ENCODE measurements at places on chromosomes 4 and X.

DNA sequence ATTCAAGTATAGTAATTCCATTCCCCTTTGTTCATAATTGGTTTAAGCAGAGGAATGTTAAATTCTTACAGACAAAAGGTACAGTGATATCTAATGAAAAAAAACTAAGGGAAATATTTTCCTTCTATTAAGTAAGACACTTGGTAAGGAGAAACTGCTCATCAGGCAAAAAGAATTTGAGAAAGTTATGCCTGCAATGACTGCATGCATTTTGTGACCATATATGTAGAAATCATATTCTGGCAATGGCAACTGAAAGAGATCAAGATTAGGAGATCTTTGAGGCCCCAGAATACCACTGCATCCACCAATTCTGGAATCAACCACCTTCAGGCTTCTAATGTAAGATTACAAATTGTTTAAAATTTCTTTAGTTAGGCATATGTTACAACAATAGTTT is 364.8 kb downstream of the PCDH10 start:
- DNase-seq = no peak

GRCh38 chr4:99404595-99405287 is 30.4 kb downstream of the ADH7 start:
- DNase-seq = peak; percentile 77

DNA sequence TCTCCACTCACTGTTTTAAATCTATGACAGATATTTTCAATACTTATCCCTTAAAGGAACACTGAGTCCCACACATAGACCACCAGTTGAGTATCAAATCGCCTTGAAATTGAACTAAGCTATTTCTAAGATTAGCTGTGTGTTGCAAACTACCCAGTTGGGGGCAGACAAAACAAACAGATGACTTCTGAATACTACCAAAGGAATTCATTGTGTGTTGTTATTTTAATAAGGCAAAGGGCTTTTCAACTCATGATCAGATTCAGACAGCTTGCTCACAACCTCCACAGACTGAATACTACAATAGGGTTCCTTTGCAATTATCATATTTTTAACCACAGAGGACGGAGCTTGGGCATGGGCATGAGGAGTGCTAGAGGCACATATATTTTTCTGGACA is 283.0 kb upstream of the GPC4 start:
- DNase-seq = no peak

DNA sequence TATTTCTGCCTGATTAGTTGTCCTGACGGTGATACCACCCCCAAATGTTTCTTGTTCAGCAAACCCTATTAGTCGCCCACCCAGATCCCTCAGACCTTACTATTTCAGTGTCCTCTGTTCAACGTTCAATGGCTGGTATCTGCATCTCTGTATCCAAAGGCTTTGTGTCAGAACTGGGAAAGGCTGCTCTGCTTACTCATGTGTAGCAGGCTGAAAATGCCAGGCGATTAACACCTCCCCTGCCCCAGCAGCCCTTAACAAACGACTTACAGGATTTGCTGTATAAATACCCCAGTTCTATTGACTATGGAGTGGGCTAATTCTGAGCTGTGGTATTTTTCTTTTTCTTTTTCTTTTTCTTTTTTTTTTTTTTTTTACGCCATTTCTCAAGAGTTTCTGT is 415.0 kb downstream of the ZNF674 start:
- DNase-seq = no peak

DNA sequence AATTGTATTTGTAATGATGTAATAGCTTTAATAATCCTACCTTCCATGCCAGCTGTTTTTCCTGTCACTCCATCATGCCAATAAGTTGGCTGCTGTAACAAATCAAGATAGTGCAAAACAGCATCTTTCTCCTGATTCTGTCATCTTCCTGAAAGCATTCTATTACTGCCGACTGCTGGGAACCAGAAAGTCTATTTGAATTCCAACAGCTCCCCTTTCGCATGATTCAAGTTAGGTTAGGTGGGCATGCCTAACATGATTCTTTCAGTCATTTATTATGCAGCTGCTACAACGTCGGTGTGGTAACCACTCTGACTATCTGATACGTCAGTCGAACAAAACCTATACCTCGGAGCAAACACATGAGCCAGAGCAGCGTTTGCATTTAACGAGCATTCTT is 127.9 kb upstream of the DMD start:
- DNase-seq = no peak

- no peak for DNase-seq
These were observed 228.5 kb downstream of the PCDH7 start for GRCh38 chr4:30948653-30949052.

- no peak for DNase-seq
These were observed 53.6 kb downstream of the GRK4 start for GRCh38 chr4:3016961-3017360.

DNA sequence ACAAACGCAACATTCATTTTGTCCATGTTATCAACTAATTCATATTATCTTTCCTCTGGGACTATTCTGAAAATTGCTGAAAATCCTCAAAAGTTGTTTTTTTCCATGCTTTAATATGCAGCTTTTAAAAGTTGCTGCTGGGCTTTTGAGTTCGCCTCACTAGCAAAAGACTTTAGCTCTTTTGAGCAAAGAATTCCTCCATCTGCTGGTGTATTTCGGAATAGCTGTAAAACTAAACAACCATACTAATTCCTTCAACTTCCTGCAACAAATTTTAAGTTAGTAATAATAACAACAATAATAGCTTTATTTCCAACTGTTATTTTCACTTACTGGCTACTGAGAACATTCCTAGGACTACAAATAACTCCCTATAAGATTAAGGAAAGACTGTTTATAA is 124.5 kb upstream of the PLAC1 start:
- no peak for DNase-seq

DNA sequence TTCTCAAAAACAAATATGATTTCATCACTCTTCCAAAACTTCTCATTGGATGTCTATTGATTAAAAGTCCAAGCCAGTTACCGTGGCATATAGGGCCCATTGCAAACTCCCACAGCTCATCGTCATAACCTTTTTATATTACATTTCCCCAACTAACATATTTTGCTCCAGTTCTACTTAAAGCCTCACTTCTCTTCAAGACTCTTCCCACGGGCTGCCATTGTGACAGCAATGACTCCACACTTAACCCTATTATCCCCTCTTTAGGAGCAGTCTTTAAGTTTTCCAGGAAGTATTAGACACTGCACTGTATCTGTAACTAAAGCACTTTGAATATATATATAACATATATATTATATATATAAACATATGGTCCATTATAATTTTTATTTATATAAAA is 44.5 kb downstream of the DTHD1 start:
- no peak for DNase-seq

- DNase-seq = no peak
These were observed 443 bp downstream of the GPR143 start for GRCh38 chrX:9765072-9765736.

- no peak for DNase-seq
These were observed 32.4 kb upstream of the REPS2 start for GRCh38 chrX:16914058-16914457.

DNA sequence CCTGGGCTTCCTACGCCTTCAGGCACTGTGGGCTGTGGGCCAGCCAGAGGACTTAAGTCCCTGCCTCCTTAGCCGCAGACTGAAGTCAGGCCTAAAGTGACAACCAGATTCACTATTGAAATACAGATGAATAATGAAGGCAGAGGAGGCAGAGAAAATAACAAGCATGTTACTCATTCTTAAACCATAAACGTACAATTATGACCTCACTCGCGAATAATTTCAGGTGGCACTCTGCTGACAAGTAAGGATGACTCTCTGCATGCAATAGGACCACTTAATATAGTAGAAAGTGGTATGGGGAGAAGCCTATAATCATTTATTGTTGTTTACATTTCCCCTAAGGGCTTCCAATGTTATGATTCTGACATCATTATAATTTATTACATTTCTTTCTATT is 409.2 kb upstream of the FGF13 start:
- DNase-seq = no peak

DNA sequence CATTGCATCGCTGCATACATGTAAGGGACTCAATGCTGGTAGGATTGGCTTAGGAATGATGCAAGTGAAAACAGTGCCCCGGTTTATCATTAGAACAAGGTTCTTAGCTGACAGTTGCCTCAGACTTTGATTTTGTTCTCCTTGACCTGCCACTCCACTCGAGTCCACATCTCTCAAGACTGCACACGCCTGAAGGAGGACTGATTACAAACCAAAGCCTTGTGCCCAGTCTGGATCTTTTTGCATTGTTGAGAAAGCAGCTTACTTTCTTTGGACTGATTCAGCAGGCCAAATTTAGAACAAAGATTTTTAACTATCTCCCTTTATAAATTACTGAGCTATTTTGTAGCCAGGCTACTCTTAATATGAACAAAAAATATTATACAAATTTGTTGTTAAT is 125.6 kb downstream of the PTTG2 start:
- DNase-seq = no peak

DNA sequence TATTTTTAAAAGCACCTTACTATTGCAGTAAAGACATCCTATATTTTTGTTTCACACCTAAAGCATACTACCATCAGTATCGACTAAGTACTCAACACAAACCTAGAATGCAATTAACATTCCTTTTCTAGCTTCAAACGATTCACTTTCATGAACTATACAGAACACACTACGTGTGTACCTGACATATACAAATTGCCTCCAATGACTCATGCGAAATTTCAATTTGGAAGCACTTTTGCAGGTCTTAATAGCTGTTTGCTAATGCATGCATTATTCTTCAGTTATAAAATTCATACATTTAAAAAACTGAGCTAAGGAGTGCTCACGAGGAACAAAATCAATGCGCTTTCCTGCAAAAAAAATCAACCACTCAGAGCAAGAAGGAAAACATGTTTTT is 19.7 kb upstream of the GPM6B start:
- DNase-seq = no peak

GRCh38 chr4:112854420-112854819 is 195.0 kb upstream of the ANK2 start:
- no peak for DNase-seq

DNA sequence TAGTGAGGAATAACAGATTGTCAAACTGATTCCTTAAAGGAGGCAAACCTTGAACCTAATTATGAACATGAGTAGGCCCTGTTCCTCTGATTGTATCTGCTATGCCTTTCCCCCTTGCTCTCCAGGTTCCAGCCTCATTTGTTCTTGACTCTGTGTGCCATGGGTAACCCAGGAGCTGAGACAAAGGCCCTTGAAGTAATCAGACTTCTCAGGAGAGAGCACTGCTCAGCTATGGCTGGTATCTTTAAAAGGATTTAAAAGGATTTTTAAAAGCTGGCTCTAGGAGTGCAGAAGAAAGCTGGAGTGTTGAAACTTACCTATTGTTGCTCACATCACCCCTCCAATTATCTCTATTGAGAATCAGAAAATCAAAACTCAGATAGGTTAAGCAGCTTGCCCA is 1565.5 kb upstream of the AGA start:
- DNase-seq = no peak

DNA sequence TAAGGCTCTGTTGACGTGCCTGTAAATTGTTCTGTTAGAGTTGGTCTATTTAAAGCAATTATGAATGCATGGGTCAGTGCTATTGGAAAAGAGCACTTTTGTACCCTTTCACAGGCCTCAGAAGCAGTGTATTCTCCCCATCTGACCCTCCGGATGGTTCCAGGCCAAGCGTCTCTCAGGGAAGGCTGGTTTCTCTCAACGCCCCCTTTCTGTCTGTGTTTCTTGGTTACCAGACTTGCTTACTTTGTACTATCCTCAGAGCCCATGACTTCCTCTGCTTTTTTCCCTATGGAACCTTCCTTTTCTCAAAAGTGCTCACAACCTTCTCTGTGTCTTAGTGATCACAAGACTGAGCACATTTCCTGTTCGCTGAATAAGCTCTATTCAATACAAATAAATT is 559.3 kb upstream of the ZFP42 start:
- no peak for DNase-seq

DNA sequence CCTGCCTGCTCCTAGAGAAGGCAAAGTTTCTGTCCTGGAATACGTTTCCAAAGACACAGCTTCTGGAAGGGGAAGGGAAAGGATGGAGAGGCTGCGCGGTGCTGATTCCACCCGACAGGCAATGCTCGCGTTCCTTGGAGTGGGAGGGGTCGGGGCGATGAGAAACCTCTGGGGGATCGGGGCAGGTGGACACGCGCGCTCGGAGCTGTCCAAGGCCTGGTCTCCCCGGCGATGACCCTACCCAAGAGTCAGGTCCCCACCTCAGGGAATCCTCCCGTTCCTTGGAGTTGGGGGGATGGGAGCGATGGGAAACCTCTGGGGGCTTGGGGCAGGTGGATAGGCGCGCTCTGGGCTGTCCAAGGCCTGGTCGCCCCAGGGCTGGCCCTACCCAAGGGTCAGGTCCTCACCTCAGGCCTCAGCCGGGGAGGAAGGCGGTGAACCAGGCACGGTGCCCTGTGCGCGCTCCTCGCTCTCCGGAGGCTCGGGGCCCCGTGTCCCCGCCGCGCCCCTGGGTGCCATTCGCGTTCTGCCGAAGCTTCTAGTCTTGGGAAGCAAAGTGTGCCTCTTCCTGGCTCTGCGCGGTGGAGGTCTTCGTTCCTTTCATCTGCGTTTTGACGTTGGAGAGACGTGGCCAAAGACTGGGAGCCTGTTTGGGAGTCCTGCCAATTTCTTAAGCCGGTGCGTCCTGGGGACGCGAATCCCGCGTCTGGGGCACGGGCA is 10.6 kb upstream of the SHOX start:
- no peak for DNase-seq

- no peak for DNase-seq
These were observed 12.6 kb downstream of the ADD1 start for GRCh38 chr4:2856266-2856665.

GRCh38 chrX:40945361-40945713 is 139.9 kb upstream of the USP9X start:
- DNase-seq = peak; percentile 4

DNA sequence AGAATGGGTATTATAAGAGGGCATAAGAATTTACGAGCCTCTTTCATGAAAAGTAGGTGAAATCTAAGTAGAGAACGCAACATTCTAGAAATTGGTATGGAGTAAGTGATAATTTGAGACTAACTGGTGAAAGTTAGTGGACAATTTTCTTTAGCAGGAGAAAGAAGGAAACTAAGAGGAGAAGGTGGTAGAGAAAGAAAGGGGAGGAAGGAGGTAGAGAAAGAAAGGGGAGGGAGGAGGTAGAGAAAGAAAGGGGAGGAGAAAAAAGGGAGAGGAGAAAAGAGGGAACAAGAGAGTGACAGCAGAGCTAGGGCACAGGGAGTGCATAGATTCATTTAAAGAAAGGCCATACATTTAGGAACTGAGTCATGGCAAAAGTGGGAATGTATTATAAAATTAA is 94.1 kb downstream of the RNF150 start:
- no peak for DNase-seq
